Iris pigment epithelial cell (primary cell): ENCODE measurements at places on chromosomes 12 and 14.
A peak's percentile ranks its signal among the peaks of the same experiment; 100 is the strongest.

DNA sequence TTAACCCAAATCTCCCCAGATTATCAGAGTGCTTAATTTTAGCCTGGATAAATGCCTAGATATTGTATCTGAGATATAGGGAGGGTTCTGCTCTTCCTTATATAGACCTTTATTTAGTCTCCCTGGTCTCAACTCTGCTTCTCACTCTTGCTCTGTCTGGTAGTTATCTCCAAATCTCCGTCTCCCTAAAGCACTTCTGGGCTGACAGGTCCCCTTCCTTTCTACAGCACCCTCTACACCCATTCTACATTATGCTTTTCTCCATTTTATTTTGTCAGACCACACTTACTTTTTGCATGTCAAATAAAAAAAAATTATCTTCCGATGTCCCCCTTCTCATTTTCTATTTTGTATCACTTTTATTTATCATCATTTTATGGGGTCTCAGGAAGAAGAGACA lies 2.0 kb upstream of the ERC1 start:
- DNase-seq: no peak

DNA sequence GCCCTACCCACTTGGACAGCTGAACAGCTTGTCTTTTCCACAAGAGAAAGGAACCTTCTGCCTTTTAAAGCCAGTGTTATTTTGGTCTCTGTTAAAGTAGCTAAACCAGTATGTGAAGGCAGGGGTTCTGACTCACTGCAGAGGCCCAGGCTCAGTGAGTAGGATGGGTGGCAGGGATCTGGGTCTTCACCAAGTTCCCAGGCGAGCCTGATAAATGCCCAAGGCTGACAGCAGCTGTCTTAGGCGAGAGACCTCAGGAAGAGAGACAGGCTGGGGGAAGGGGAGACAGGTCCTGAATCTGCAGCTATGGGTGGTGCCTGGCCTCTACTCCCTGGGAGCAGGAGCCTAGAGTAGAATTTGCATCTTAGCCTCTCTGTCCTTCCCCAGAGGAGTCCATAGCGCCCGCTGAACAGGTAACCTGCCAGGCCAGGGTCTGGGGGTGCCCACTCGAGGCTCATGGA lies 18.1 kb upstream of the KIF26A start:
- no peak for DNase-seq

GRCh38 chr12:26830363-26830762 lies 2.6 kb downstream of the ITPR2 start:
- DNase-seq: no peak

GRCh38 chr14:69423279-69423678 lies 24.8 kb downstream of the SLC39A9 start:
- peak; percentile 57 for DNase-seq

GRCh38 chr12:11657511-11657910 lies 8.0 kb downstream of the ETV6 start:
- no peak for DNase-seq

DNA sequence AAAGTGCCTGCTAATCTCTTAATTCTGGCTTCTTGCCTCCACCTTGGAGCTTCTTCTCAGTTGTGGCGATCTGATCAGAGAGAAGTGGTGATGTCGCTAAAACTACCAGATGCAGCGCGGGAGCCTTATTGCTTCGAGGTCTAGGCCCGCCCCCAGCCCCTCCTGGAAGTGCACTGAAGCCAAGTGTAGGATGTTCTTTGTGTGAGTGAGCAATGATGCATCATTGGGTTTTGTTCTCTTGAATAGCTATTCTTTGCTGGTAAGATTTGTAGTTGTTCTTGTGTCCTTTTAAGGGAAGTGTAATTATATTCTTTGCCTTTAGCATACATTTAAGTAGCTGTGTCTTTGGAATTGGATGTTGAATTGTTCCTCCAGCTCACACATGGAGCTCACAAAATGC lies 35.8 kb downstream of the MTHFD1 start:
- DNase-seq: peak; percentile 66

DNA sequence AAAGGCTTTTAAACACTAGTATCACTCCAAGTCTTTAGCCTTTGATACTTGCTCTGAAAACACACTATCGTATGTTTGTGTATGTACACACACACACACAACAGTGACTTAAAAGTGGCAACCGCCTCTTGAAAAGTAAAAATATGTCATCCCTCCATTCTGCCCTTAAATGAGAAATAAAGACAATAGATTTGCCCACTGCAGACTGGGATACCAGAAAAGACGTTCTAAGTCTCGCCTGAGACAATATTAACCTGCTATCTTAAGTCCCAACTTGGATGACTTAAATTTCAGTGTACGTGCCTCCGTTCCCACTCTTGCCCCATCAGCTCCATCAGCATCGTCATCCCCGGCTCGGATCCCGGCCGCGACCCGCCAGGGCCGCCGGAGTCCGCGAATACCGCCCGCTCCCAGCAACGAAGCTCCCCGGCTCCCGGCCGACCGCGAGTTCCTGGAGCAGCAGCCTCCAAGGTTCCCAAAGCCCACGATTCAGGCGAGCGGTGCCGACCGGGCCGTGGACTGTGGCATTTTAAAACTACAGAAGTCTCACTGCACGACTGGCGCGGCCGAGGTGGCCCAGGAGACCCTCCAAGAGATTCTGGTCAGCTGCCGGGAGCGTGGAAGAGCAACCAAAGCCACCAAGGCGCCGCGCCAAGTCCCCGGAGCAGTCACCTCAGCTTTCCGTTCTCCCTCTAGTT lies 2.8 kb upstream of the ARID2 start:
- peak; percentile 56 for DNase-seq

DNA sequence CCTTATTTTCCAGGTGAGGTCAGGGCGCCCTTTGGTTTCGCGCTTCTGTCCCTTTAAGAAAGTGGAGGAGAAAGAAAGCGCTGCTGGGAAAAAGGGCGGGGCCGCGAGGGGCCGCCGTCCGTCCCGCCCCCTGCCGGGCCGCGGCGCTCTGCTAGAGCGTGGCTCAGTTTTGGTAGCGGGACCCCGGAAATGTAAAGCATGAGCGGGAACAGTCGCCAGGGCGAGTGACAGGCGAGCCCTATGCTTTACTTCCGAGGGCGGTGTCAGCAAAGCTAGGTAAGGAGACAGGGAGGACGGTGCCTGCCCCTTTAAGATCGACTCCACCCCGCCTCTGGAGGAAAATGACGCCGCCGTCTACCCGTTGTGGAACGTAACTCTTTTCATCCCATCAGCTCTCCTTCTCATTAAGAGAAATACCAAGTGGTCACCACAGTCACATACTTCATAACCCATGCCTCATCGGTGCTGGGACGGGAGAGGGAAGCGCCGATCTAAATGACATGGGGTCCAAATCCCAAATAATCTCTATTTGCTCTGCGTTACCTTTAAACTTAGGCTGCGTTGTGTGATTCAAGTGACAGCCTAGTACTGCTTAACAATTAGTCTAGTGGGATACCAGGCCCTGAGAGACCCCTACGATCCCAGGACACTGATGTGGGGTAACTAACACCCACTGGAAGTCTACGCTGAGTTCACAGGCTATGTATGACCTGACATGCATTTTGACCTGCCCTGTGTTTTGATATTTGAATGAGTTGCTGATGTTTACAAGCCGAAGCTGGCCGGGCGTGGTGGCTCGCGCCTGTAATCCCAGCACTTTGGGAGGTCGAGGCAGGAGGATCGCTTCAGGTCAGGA lies at the start of gene ETFBKMT:
Gene ETFBKMT (plus strand): TSS at position 602 of the 856 bp plus-strand sequence. CDS start 2,266 bp downstream, outside the sequence.
- DNase-seq: peak; percentile 85

- no peak for DNase-seq
Measured at GRCh38 chr14:21093769-21094681, 4.4 kb downstream of the ZNF219 start.

DNA sequence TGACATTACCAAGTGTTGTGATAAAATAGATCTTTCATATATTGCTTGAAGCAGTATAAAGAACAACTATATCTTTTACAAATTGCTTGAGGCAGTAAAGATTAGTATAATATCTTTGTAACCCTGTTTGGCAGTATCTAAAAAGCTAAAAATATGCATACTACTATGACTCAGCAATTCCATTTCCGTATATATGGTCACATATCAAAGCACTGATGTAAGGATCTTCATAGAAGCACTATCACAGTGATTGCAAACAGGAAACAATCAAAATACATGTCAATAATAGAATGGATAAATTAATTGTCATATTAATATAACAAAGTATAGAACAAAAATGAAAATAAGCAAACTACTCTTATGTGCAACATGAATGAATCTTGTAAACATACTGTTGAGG lies 158.4 kb upstream of the IGF1 start:
- DNase-seq: peak; percentile 67

DNA sequence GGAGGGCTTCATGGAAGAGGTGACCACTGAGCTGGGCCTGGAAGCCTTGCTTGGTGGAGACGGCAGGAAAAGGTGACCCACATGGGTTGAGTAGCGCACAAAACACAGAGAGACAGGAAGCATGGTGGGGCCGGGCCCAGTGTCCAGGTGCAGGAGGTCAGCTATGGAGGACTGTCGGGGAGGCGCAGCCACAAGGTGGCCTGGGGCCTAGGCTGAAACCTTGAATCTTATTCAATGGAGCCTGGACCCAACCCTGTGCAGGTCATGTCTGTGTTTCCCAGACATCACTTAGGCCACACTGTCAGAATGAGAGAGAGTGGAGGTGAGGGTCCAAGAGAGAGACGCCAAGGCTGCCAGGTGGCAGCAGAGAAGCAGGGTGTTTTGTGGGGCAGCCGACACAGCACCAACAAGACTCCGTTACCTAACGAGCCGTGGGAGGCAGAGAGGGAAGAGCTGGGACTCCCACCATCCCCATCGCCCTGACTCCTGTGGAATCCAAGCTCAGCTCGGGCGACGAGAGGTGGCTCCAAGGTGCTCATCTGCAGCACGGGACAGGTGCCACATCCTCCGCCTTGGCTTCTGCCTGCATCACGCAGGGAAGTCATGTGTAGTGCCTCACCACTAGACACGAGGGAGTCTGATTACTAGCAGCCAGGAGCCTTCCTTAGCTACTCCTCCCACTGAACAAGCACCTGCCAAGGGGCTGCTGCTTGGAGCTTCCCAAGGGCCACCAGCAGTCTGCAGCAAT lies 38.7 kb downstream of the DEGS2 start:
- DNase-seq: no peak

DNA sequence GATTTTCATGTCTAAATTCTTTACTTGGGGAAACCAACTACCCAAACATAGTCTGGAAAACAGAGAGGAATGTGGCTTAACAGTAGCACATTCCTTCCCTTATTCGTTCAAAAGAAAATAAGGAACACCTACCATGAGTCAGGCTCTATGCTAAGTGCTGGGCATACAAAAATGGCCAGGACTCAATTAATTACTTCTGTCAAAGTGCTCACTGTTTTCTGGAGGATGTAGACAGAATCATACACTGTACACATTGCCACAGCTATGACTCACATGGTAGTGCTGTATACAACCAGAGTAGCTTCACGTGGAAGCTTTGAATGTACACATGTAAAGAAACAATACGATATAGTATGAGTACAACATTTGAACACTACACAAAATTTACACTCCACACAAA lies 50.1 kb downstream of the SLC25A21 start:
- peak; percentile 82 for DNase-seq

- DNase-seq: no peak
Measured at GRCh38 chr12:131371401-131372170, 339.3 kb upstream of the SFSWAP start.

- DNase-seq: peak; percentile 83
Measured at GRCh38 chr12:88242571-88242925, 100.4 kb downstream of the TMTC3 start.

DNA sequence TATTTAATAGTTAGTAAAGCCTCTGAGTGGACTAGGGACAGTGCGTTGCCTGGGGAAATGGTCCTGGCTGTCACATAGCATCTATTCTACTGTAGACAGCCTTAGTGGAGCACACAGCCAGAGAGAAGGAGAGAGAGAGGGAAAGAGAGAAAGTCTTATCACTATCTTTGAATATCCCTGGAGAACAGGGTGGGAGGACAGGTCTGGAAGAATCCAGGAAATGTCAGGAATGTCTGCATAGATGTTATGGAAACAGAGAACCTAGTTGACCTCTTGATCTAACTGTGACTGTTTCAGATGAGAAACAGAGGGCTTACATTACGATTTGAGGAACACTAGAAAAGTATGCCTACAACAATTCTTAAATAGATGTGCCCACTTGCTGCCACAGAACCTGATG lies 92.8 kb downstream of the SLC15A5 start:
- DNase-seq: no peak

- DNase-seq: no peak
Measured at GRCh38 chr12:7118881-7119280, 9.8 kb downstream of the RBP5 start.

GRCh38 chr14:100325231-100325632 lies 2.1 kb downstream of the SLC25A47 start:
- DNase-seq: no peak

- peak; percentile 88 for DNase-seq
Measured at GRCh38 chr12:93773122-93773871, 96.1 kb downstream of the CRADD start.

GRCh38 chr12:10701131-10701681 lies 21.9 kb downstream of the YBX3 start:
- no peak for DNase-seq

DNA sequence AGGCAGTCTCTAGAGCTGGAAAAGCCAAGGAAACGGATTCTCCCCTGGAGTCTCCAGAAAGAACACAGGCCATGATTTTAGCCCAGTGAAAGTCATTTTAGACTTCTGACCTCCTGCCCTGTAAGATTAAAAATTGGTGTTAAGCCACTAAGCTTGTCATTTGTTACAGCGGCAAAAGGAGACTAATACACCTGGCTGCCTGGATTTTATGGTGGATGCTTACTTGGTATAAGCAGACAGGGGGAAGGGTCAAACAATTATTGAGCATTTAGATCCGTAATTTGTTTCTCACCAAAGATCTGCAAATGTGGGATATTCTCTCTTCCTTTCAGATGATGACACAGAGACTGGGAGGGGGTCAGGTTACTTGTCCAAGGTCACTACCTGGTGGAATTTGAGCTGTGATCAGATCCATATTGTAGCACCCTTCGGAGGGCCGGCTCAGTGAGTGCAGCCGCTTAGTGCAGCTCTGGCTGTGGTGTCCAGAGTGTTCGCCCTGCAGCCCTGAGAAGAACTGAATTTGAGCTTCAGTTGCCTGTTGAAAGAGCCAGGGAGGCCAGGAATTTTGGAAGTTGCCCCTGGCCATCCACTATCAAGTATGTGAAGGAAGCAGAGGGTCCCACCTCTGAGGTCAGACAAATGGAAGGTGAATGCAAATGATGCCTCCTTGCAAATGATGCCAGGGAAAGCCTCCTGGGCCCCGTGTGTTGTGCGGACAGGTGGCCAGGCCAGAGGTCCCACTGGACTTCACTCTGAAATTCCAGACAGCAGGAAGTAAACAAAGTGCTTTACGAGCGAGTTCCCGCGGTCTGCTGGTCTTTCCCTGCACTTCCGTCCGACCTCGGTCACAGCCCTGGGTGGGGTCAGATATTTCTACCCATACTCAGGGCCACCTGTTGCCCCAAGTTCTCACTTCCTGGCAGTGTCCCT lies 15.1 kb downstream of the GLRX5 start:
- DNase-seq: no peak

GRCh38 chr12:14167005-14167628 lies 185.7 kb upstream of the GRIN2B start:
- peak; percentile 44 for DNase-seq
